Bronchial epithelial cell (primary cell): ENCODE measurements at places on chromosomes 1 and 21. TPM values are rescaled to one million over a fixed set of nuclear protein-coding genes. Genes with fewer than 3 reads are reported as not detected.

DNA sequence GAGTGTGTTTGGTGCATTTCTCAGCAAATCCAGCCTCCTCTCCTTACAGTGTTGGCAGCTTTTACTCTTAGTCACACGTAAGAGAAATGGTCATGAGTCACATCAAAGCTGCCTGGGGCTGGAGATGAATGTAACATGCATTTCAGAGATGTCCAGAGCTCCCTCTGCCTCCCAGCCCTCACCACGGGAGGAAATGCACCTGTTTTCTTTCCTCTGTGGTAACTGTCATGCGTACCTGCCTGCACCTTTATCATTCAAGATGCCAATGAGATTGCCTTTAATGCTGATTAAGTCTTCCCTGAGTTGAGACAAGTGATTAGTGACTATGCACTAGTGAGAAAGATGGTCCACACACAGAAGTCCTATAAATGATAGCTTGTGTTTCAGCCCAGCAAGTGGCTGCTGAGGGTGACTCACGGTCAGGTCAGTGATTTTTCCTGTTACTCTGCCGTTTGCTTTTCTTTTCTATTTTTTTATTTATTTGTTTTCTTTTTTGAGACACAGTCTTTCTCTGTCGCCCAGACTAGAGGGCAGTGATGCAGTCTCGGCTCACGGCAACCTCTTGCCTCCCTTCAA, 277.3 kb upstream of the FMN2 start:
- peak; percentile 91 for DNase-seq

DNA sequence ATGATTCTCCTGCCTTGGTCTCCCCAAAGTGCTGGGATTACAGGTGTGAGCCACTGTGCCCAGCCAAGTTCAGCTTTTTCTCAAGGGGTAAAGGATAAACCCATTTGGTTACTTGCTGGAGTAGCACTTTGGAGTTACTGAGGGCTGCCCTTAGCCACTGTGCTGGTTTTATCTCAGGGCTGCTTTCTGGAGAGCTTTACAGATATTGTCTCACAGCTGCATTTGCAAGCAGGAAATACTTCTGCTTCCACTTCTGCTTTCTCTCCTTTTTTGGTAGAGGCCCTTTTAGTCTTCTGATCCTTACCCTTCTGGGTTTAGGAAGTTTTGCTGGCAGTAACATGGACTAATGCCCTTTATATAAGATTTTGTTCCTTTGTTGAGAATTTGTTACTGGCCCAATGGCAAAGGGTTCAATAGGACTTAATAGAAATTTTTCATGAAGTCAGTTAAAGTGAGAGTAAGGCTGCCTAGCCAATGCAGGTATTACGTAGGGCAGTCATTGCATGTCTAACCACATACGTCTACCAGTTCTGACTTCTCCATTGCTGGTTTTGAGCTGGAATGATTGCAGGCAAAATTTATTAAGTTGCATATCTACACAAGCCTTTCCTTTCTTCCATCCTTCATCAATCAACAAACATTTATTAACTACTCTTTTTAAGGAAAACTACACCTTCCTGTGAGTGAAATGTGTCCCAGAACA, 24.4 kb downstream of the CAP1 start:
- no peak for DNase-seq

DNA sequence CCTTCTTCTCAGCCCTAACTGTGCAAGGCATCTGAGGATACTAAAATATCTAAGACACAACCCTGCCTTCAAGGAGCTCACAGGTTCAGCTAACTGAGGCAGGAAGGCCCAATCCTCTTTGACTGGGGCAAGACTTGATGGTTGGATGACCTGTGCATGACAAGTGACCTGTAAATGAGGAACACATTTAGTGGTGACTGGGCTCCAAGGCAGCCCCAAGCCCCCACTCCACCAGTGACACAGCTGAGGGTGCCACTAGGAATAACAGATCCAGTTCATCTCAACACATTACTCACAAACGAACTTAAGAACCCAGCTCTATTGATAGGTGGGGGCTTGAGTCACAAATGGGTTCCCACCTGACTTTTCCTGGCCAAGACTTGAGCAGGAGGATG, 244.7 kb upstream of the IRF2BP2 start:
- DNase-seq: no peak

DNA sequence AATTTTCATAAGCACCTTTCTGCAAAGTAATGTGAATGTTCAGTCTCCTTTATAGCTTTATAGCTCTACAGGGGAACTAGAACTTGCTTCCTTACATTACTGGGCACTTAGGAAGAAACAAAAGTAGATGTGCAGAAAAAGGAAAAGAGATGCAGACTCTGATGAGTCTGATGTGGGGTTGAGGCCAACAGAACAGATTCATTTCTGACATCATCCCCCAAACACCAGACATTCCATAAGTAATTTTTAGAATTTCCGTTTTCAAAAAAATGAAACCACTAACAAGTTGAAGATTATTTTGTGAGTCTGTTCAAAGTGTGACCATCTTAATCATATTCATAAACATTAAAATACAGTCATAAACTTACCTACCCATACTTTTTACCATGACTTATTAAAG, 96.0 kb downstream of the NRIP1 start:
- no peak for DNase-seq

- DNase-seq: no peak
These were observed 334.7 kb downstream of the AMY1C start for GRCh38 chr1:104084380-104084779.

DNA sequence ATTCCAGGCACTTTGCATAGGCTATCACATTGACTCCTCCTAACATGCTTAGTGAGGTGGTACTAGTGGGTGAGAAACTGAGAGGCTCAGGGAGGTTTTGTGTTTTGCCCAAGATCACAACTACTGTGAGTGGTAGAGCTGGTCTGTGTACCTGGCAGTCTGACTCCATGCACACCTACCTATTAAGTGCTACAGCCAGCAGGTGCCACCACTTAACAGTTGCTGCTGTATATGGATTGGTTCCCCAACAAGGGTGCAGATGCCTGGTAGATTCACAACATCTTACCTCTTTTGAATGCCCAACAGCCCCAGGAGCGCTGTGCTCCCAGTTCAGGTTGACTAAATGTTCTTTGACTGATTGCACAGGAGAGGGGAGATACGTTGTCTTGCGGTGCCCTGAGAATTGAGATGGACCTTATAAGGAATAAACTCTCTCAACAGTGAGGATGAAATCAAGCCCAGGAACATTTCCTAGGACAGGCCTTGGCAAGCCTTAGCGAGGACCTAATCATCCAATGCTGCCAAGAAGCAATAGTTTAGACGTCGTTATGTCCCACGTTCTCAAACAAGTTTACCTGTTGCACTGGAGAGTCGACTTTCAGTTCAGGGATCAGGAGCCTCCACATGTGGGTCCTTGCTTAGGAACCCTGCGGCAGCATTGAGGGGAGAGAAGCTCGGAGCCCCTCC, 78.9 kb upstream of the F3 start:
- DNase-seq: peak; percentile 96

- DNase-seq: no peak
These were observed 296.0 kb downstream of the HHAT start for GRCh38 chr1:210624722-210625121.

The RIPPLY3 gene
- total RNA-seq: under 0.01 TPM in 1 of 2 replicates, not detected in the other

The KPRP gene
- not detected in 2 replicates for total RNA-seq

The C1orf210 gene
- 3.4 and 11.4 TPM in 2 replicates for total RNA-seq

The ATP1A2 gene
- total RNA-seq: not detected in 2 replicates

The RGSL1 gene
- total RNA-seq: not detected in 2 replicates
